ENCODE measurements at places on chromosomes 2 and 18.

GRCh38 chr2:235910067-235910466 lies 258.1 kb downstream of the GBX2 start:
- no peak for DNase-seq

GRCh38 chr2:160506371-160507045 lies 12.9 kb upstream of the RBMS1 start:
- DNase-seq: no peak

DNA sequence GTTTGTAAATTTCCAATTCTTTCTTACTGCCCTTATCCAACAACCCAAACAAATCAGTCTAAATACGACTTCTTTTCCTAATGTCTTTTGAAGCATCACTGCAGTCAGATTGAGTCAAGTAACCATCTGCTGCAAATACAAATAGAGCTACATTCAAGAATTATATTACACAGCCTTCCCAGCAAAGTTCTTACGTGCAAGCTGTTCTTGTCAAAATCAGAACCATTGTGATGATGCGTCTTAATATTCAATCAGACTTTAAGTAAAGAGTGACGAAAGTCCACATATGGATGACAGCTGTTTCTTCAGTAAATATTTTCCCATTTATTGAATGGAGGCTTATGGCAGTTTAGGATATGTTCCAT lies 943.8 kb downstream of the LRP1B start:
- DNase-seq: no peak

GRCh38 chr2:63977904-63978303 lies 41.3 kb downstream of the VPS54 start:
- no peak for DNase-seq

GRCh38 chr2:183253441-183254130 lies 129.3 kb downstream of the NUP35 start:
- no peak for DNase-seq

GRCh38 chr2:118604811-118605210 lies 242.6 kb downstream of the EN1 start:
- DNase-seq: no peak

- DNase-seq: no peak
Observed at GRCh38 chr2:241469746-241470145, 38.6 kb downstream of the STK25 start.

DNA sequence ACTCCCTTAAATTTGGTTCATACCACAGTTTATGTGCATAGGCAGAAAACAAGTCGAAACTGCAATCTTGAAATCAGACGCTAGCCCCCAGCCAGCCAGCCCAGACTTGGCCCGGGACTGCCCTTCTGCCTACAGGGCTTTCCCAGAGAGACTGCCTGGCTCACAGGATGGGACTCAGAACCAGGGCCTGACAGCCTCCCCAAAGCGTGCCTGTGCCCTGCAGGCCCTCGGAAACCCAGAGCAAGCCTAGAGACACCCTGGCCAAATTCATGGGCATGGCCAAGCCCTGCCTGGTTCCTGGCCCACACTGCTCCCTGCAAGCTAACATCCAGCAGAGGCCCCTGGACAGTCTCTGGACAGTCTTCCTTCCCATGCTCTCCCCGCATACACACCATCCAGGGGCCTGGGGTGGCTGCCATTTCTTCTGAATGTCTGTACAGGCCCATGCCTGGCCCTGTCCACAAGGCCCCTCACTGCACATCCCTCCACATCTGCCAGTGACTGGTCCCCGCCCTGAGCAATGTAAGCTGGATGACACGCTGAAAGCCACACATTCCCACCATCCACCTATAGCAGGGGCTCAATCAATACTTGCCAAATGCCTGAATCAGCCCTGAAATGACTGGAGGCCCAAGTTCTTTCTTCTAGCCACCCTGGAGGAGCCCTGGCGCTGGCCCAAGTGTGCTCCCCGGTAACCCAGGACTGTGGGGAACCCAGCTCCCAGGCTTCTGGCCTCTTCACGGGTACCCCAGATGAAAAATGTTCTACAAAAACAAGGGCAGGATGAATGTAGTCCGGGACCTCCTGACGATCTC lies 73.1 kb downstream of the HDAC4 start:
- DNase-seq: peak; percentile 6

DNA sequence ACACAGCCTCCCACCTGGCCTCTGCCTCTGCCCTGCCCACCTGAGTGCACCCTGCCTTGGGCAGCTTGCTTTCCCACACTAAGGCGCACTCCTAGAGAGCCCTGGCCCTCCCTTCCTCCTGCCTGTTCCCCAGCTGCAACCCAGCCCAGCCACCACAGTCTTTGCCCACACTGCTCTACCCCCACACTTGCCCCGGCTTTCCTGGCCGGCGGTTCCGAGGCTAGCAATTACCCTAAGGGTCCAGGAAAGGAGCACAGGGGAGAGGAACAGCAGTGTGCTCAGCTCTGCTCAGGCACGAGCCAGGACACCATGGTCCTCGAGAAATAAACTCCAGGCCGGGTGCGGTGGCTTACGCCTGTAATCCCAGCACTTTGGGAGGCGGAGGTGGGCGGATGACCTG lies 237.8 kb upstream of the RAB6C start:
- DNase-seq: no peak

DNA sequence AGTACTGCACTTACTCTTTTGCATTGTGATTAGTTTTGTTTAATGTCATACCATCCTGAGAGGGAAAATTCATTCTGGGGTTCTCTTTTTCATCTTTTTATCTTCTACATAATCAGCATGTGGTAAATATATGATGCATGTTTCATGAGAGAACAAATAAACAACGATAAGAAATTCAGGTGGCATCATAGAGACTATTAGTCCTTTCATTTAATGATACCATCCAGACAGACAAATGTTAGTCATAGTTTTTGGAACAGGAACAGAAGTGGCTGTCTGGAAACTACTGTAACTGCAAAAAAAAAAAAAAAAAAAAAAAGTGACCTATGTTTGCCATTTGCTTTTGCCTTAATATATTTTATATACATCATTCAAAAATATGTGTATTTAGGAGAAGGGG lies 761.0 kb downstream of the EPHA4 start:
- DNase-seq: no peak

- no peak for DNase-seq
Observed at GRCh38 chr2:48601349-48601748, 16.3 kb upstream of the GTF2A1L start.

DNA sequence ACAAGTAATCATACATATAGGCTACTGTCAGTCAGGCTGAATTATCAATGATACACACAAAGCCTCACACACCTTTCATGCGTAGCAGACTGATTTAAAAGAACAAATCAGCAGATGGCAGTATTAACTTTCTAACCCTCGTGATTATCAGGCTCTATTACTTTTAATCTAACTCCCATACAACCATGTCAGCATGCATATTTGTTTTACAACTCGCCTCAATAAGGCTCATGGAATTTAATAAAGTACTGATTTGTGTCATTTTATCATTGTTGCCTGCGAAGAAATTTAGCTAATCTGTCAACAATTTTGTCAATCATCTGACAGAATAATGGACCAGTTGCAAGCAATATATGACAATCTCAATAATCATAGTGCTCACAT lies 82.8 kb downstream of the SLC25A12 start:
- no peak for DNase-seq

DNA sequence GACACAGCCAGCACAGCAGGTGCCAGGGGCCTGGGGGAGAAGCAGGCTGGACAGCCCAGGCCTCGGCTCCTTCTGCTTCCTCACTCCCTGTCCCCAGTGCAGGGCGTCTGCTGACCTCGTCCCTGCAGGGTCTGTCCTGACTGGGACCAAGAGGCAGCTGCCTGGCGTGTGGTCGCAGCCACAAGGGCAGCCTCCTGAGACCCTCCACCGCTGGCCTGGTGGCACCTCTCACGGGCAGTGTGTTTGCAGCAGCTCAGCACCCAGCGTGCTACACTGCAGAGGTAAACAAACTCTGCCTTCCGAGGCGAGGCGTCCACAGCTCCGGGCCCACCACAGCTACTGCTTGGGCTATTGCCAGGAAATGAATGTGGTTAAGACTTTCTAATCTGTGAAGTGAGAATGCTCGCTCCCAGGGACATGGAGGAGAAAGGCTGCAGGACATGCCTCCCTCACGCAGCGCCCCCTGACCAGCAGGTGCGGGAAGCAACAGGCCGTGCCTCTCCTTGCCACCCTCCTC lies 46.1 kb upstream of the HPCAL1 start:
- DNase-seq: no peak

- DNase-seq: no peak
Observed at GRCh38 chr2:98793275-98793674, 62.3 kb upstream of the MGAT4A start.

- no peak for DNase-seq
Observed at GRCh38 chr2:201149064-201149820, 33.3 kb downstream of the CFLAR start.

DNA sequence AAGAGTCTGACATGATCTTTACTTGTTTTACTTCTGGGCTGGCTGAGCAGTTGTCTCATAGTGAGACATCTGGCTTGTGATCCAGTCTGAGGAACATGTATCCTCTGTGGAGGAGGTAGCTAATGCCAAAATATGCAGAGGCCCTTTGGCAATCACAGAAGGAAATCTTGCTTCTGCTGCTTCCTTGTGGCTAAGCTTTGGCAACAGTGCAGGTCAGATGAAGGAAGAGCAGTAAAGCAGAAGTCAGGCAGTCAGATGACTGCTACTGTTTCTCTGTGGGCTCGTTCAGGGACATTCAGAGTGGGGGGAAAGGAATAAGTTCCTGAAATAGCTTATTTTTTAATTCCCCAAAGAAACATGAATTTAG lies 22.3 kb downstream of the DOK1 start:
- DNase-seq: no peak

GRCh38 chr2:232854082-232854481 lies 16.0 kb upstream of the SNORC start:
- no peak for DNase-seq

DNA sequence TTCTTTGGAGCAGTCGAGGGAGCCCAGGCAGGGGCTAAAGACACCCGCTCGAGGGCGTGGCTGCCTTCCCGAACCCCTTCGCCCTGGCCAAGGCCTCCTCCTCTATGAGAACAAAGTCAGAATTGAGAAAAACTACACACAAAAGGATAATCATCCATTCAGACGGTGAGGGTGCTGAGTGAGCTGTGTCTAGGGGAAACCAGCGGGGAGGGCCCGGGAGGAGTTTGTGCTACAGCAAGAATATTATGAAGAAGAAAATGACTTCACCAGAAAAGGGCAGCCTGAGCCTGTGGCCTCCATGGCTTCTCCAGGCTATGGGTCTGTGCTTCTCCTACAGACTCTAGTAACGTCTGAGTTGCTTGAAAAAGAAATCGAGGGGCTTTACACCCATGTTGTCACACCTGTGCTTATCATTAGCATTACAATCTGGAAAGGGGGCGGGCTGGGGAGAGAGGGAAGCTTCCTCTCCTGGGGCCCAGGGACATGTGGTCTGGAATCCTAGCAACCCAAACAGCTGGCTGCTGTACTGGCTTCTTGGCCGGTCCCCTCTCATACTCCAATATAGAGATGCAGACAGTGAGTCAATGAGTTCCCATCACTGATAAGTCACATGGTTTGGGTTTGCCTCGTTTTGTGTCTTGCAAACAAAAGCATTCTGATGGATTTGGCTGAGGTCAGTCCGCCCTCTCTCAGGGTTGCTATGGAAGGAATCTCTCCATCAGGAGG lies 52.0 kb upstream of the ARL4C start:
- DNase-seq: no peak

DNA sequence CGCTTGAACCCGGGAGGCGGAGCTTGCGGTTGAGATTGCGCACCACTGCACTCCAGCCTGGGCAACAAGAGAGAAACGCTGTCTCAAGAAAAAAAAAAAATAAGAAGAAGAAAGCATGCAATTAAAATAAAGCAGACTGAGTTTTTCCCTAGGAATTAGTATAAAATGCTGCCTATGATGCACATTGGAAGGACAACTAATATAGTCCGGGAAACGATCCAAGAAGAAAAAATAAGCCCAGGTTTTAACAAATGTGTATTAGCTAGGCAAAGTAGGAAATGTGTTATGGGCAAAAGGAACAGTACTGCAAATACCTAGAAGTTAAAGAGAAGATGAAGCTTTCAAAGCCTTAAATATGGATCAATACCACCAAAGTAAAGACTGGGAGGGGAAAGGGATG lies 64.0 kb downstream of the SPIRE1 start:
- no peak for DNase-seq

GRCh38 chr2:167652401-167652800 lies 595.0 kb downstream of the STK39 start:
- no peak for DNase-seq

DNA sequence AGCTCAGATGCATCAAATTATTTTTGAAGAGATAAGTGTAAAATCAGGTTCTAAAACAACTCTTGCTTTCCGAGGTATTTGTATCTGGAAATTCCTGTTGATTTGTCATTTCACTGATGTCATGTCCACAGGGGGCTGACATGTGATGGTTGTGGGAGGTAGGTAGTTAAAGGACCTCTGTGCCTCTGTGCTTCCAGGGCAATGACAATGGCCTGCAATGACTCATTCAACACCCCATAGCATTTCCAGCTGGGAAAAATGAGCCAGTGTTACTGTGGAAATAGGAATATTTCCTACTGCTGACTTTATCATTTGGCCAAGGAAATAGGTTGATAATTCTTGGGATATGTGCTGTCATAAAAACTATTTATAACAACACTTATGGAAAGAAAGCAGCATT lies 86.2 kb upstream of the CCDC195 start:
- no peak for DNase-seq

- DNase-seq: no peak
Observed at GRCh38 chr2:152649997-152650396, 67.3 kb downstream of the PRPF40A start.

DNA sequence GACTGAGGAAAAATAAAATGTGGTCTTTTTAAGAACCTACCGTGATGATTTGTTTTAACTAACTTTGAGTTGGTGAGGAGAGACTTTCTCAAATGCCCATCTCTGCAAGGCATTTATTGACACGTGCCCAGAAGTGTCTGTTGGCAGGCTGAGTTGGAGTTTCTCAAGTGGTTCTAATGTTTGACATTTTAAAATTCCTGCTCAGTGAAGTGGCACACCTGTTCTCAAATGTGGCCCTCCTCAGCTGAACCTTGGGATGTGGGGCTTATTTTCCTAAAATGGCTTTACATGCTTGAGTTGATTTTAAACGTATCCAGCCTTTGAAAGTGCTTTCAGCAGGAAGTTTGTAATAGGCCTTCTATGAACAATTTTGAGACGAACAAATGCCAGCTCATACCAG lies 876 bp upstream of the CAVIN2 start:
- DNase-seq: no peak

- DNase-seq: no peak
Observed at GRCh38 chr2:120398996-120399888, 53.3 kb downstream of the INHBB start.

DNA sequence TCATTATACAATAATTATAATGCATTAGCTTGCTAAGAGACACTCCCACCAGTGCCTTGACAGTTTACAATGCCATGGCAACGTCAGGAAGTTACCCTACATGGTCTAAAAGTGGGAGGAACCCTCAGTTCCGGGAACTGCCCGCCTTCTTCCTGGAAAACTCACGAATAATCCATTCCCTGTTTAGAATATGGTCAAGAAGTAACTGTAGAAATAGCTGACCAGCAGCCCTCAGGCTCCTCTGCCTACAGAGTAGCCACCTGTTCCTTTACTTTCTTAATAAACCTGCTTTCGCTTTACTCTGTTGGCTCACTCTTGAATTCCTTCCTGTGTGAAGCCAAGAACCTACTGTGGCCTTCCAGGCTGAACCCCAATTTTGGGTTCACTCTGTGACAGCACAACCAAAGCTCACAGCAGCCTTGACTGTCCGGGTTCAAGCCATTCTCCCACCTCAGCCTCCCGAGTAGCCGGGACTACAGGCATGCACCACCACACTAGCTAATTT lies 20.0 kb upstream of the PTPN2 start:
- DNase-seq: no peak

- no peak for DNase-seq
Observed at GRCh38 chr18:49669403-49669802, 107.5 kb downstream of the LIPG start.

Data from activated CD4-positive, alpha-beta T cell treated with anti-CD3 and anti-CD28 coated beads for 1 hour (primary cell).